ENCODE measurements at places on chromosomes 16 and 17. TPM values are rescaled to one million over a fixed set of nuclear protein-coding genes. Genes with fewer than 3 reads are reported as not detected.
A peak's percentile ranks its signal among the peaks of the same experiment; 100 is the strongest.

The CNTNAP1 gene
- total RNA-seq = 11.5 TPM

GRCh38 chr17:78107976-78108725 lies 20.4 kb downstream of the TMC6 start:
- no peak for DNase-seq

GRCh38 chr17:41580244-41580575 lies 6.5 kb downstream of the KRT14 start:
- no peak for DNase-seq

The C17orf50 gene
- total RNA-seq = not detected

DNA sequence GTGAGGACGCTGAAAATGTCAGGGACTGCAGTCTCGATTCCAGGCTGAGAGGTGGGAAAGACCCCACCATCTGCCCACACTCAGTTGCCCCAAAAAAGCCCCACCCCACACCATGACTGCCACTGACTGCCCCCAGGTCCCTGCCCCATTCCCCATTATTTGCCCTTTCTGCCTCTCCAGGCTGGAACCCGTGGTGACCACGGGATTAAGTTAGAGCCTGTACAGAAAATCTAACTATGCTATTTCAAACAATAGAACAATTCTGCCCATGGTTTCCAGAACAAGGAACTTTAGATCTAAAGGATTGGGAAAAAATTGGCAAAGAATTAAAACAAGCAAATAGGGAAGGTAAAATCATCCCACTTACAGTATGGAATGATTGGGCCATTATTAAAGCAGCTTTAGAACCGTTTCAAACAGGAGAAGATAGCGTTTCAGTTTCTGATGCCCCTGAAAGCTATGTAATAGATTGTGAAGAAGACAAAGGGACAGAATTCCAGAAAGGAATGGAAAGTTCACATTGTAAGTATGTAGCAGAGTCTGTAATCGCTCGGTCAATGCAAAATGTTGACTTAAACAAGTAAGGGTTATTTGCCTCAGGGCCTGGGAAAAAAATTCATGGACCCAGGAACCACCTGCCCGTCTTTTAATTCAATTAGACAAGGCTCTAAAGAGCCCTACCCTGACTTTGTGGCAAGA lies 14.4 kb downstream of the FLYWCH1 start:
- DNase-seq = no peak

GRCh38 chr17:4833941-4834680 lies 971 bp downstream of the MINK1 start:
- peak; percentile 24 for DNase-seq

The SHBG gene
- not detected for total RNA-seq

- no peak for DNase-seq
These were observed 245.2 kb downstream of the XYLT1 start for GRCh38 chr16:17225541-17225940.

DNA sequence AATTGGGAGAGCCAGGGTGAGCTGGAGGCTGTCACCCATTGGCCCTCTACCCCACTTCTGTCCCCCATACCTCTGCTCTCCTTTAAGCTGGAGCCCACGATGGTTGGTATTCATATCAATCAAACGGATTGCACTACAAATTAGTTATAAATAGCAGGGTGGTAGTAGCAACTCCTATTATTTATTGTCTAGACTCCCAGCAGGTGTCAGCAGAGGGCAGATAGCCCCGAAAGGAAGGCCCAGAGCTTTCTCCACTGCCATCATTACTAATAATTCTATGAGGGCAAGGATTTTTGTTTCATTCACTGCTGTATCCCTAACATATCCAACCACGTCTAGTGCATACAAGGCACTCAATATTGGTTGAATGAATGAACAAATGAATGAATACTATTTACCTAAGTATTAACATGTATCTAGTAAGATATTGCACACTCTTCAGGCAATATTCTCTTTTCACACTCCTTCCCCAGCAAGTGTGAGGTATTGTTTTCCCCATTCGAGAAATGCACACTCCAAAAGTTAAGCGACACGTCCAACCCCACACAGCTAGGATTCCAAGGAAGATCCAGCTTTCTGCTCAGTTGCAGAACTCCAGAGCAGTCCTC lies 6.3 kb downstream of the C17orf50 start:
- no peak for DNase-seq

DNA sequence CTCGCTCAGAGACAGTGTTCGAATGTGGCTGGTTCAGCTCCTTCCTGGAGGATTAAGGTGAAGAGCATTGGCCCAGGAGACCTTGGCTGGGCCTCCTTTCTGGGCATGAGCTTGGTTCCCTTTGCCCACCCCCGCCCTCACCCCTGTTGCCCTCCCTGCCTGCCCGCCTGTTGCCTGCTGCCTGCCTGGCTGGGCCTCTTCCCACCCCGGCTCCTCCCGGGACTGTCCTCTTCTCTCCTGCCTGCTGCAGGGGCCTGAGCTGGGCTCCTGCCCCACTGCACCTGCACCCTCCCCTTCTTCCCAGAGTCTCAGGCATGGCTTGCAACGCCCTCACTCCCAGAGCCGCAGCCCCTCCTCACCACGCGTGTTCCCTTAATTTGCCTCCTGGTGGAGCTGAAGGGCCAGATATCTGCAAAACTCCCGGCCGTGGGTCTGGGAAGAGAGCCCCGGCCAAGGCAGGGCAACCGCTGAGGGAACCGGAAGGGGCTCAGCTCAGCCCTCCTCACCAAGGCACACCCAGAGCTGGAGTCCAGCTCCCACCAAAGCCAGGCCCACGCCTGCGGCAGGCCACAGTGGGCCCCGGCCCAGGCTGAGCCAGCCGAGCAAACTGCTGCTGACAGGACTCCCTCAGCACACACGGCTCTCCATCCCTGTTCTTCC lies 31.2 kb downstream of the MNT start:
- no peak for DNase-seq

GRCh38 chr17:64085650-64086005 lies 44.3 kb downstream of the ERN1 start:
- no peak for DNase-seq

The GJD3 gene
- 1.8 TPM for total RNA-seq

DNA sequence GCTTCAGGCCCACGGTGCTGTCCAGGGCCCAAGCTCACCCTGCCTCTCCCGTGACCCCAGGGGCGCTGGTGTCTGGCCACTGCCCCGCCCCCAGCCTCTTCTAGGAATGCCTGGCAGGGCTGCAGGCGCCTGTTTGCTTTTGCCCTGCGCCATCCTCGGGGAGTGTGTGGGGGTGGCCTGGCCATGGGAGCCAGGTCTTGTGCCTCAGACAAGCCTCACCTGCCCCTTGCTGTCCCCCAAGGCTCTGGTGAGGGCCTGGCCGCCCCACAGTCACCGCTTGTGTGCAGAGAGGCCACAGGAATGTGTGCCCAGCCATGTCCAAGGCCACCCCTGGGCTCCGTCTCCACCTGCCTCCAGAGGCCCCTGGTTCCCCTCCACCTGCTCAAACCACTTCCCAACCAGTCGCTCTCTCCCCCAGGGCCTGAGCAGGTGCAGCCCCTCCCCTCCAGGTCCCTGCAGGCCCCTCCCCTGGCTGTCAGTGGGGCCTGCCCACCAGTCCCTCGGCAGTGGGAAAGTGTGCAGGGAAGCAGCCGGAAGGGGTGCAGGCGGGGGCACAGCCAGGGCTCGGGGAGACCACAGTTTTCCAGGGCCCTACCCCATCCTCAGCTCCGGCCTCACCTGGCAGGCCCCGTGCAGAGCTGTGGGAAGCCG lies 841 bp upstream of the IGFALS start:
- DNase-seq = no peak

GRCh38 chr17:60914078-60914477 lies 236.4 kb downstream of the BCAS3 start:
- no peak for DNase-seq

DNA sequence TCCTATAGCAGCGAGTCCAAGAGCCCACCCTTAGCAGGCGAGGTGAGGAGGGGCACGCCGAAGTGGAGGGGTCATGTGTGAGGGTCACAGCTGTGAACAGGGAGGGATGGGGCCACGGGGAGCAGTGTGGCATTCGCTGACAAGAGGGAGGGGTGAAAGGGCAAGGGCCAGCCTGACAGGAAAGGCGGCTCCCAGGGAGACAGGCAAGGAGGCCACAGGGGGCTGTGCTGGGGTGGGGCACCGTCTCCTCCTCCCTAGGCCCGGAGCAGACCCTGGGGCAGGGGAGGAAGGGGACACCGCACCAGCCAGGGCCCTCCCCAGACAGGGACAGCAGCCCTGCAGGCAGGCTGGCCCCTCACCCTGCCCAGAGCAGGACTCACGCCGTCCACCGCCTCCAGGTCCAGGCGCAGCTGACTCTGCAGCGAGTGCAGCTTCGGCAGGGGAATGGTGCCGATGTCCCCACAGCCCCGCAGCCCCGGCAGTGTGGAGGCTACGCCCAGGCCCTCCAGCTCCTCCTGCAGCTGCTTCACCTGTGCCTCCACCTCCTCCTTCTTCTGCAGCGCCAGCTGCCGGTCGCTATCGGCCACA lies 15.1 kb downstream of the GNPTG start:
- no peak for DNase-seq

The TNRC6C gene
- total RNA-seq = 5.5 TPM

The ABCA9 gene
- total RNA-seq = 0.26 TPM

The RRN3 gene
- 27.3 TPM for total RNA-seq

The SLC22A31 gene
- not detected for total RNA-seq

DNA sequence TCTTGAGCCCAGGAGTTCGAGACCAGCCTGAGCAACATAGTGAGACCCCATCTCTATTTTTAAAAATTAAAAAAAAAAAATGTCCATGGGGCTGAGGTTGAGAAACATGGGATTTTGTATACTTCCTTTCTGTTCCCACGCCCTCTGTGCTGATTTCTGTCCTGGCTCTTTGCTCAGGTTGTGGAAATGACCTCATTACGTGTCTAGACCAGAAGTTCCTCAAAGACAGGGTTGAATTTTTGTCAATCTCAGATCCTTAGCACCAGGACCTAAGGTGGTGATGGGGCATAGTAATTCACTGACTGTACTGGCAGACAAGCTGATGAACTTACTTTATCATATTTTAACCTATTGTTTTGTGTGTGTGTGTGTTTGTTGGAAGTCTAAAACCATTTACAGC lies 11.2 kb upstream of the HNF1B start:
- DNase-seq = no peak

DNA sequence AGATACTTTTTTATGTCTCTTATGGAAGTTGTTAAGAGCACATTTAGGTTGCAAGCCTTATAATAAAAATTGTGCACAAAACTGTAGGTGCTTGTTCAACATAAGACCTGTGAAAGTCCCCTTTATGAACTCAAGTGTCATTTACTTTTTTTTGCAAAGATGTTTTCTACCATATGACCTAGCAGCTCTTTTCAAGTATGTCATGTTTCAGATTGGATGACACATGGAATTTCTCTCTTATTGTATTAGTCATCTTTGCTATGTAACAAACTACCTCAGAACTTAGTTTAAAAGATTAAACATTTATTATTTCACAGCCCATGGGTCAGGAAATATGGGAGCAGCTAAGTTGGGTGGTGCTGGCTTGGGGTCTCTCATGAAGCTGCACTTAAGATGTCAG lies 57.9 kb downstream of the PHKB start:
- DNase-seq = no peak

GRCh38 chr16:67940446-67941089 lies 3.4 kb downstream of the LCAT start:
- no peak for DNase-seq

GRCh38 chr16:24523569-24523968 lies 15.8 kb upstream of the RBBP6 start:
- no peak for DNase-seq

- DNase-seq = no peak
These were observed 36.8 kb downstream of the GDPD1 start for GRCh38 chr17:59257101-59257500.

The MED13 gene
- total RNA-seq = 28.0 TPM

The CDH3 gene
- under 0.01 TPM for total RNA-seq

GRCh38 chr16:47895146-47895545 lies 260.6 kb downstream of the ABCC12 start:
- DNase-seq = no peak

The ARL5C gene
- total RNA-seq = not detected

The MMP25 gene
- under 0.01 TPM for total RNA-seq

The PSMD12 gene
- 22.5 TPM for total RNA-seq

The ADAMTS18 gene
- 7.4 TPM for total RNA-seq

The TP53TG3 gene
- not detected for total RNA-seq

DNA sequence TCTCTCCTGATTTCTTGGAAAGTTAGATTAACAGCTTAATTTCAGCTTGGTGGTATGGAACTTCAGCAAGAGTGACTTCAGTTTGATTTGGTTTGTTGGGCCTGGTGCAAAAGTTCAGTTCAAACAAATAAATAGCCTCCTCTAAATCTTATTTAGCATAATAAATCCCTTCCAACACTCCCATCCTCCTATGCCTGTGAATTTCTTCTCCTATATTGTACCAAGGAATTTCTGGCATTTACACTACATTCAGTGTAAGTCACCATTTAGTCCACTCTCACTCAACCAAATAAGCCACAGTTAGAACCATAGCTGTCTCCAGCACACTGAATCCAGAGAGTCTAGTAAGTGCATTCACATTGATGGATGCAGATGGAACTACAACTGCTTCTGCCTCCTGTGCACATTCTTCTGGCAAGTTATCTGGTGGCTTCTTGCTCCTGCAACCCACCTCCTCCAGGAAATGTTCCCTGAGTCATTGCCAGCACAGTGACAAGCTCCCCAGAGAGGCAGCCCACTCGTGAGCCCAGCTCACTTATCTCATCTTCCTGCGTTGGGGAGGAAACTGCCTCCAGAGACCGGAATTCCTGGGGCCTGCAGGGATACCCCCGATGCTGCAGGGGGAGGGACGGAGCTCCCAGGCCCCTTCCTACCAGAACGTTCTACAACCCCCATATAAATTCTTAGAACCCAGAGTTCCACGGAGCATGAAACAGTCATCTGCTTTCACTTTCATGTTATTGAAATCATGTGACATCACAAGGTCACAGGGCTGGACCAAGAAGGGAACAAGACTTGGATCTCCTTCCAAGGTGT lies 318.3 kb downstream of the PHKB start:
- peak; percentile 35 for DNase-seq

The CBX2 gene
- 6.7 TPM for total RNA-seq

The DOC2A gene
- under 0.01 TPM for total RNA-seq

The FOXJ1 gene
- total RNA-seq = not detected

GRCh38 chr16:1990351-1991134 lies 773 bp downstream of the SYNGR3 start:
- no peak for DNase-seq

GRCh38 chr16:50653633-50654519 lies 27.2 kb downstream of the SNX20 start:
- DNase-seq = no peak

The RNF227 gene
- total RNA-seq = 0.51 TPM

The KCNJ18 gene
- total RNA-seq = not detected

The PRAC2 gene
- total RNA-seq = not detected

The SPECC1 gene
- 1.0 TPM for total RNA-seq

GRCh38 chr17:49486012-49486641 lies 9.0 kb upstream of the NGFR start:
- no peak for DNase-seq

DNA sequence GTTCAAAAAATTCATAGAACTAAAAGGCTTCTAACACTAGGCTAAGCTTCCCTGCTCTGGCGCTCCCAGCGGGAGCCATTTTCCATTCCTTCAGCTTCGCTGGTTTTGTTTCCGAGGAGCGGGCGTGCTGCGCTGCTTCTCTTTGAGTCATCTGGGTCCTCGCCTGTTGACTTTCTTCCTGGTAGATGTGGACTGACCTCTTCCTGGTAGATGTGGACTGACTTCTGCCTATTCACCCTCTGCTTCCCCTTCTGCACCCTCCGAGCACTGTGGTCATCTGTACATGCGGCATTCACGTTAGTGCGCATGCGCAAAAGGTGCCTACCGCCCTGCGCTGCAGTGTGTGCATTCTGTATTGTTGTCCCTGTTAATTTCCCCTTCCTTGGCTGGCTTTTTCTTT lies 40.8 kb upstream of the SEC14L1 start:
- no peak for DNase-seq

The PHB1 gene
- 151 TPM for total RNA-seq

All from dermis microvascular lymphatic vessel endothelial cell (primary cell).